ENCODE measurements at places on chromosomes 16 and 17.

DNA sequence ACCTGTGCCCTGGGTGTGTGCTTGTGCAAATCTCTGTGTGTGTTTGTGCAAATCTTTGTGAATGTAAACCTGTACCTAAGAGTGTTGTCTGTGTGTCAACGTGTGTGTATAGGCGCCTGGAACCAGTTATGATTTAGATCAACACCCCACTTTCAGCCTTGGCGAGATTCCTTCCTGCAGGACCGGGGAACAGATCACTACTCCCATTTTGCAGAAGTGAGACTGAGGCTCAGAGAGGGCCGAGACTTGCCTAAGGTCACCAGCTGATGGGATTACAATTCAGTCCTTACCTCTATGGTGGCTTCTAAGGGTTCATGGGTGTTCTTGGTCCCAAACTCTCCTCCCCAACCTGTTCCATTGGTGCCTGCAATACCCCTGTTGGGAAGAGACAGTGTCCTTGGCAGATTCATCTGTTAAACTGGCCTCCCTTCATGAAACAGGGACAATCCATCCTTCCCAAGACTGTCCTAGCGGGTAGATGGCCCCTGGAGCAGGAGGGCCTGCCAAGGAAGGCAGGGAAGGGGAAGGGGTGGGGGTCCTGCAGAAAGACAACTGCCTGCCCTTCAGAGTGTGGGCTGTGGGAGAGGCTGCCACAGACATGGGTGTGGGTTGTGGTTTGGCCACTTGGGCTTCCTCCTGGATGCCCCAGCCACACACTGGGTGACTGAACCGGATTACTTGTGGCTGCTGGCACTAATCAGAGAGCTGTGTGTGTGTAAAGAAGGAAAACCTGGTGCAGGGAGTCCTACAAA, 6.9 kb upstream of the MAPK7 start:
- DNase-seq: no peak

- no peak for DNase-seq
These were observed 39.0 kb downstream of the NLK start for GRCh38 chr17:28081467-28081866.

- DNase-seq: no peak
These were observed 15.6 kb downstream of the BEAN1 start for GRCh38 chr16:66442502-66443268.

DNA sequence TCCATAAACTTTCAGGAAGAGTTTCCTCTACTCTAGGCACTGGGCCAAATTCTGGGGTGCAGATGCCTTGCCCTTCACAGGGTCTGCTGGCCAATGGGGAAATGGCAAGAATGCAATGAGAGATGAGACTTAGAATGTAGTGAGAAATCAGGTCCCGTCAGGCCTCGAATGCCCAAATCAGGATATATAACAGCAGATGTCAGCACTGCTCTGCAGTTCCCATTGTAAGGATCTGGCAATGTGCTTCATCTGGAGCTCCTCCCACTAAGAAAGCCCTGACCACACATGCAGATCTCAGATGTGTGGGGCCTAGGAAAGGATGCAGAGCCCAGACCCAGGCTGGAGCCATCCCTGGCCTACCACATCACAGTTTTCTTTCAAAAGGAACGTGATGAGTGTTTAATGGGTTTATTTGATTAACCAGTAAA, 13.9 kb upstream of the LPCAT2 start:
- DNase-seq: peak; percentile 97

- peak; percentile 97 for DNase-seq
These were observed 805 bp upstream of the ORAI3 start for GRCh38 chr16:30947859-30948666.

DNA sequence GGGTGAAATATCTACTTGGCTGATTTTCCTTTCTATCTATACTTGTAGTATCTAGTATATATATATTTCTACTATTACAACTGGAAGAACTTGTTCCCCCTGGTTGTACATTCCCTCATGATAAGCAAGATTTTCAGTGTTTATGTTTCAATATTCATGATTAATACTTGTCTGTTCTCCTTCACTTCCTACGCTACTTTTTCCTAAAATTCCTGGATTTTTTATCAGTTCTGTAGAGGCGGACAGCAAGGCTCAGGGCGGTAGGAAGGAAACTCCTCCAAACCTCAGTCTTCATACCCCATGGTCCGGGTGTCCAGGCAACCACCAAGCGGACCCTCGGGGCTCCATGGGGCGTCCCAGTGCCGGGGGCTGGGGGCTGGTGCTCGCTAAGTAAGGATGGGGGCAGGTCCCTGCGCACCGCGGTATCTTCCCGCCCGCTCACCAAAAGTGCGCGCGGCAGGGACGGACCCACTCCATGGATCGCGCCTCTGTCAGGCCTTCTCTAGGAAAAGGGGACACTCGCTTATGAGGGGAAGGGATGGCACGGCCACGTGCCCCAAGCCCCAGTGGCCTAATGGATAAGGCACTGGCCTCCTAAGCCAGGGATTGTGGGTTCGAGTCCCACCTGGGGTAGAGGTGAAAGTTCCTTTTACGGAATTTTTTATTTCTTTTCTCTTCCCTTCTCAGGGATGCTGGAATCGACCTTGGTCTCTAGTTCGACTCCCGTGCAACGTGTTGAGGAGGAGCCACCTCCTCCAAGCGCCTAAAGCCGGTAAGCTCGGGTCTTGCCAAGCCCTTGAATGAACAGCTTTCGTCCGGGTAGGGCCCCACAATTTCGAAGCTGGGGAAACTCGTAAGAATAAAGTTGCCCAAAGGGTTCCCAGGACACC, 13.2 kb downstream of the ATP5PD start:
- peak; percentile 93 for DNase-seq

DNA sequence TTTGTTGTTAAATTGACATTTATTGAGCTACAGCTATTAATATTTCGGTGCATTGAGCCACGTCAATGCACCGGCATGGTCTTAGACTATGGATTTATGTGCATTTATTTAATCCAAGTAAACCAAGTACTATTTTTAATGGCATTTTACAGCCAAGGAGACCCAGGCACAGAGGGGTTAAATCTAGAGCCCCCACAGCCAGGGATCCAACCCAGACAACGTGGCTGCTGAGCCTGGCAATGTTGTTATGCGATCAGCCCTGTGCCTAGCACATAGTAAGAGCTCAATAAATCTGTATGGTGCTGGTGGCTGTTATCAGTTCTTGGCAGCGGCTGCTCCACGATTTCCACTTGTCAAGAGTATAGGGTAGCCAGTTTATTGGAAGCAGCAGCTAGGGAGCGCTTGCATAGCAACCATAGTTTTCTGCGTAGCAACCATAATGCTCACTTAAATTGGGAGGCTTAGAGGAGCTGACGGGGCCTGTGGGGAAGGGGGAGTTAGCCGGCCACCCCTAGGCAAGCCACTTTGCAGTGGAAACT, 541 bp upstream of the RBBP6 start:
- DNase-seq: no peak

- DNase-seq: peak; percentile 91
These were observed 19.5 kb downstream of the CD7 start for GRCh38 chr17:82297714-82298537.

DNA sequence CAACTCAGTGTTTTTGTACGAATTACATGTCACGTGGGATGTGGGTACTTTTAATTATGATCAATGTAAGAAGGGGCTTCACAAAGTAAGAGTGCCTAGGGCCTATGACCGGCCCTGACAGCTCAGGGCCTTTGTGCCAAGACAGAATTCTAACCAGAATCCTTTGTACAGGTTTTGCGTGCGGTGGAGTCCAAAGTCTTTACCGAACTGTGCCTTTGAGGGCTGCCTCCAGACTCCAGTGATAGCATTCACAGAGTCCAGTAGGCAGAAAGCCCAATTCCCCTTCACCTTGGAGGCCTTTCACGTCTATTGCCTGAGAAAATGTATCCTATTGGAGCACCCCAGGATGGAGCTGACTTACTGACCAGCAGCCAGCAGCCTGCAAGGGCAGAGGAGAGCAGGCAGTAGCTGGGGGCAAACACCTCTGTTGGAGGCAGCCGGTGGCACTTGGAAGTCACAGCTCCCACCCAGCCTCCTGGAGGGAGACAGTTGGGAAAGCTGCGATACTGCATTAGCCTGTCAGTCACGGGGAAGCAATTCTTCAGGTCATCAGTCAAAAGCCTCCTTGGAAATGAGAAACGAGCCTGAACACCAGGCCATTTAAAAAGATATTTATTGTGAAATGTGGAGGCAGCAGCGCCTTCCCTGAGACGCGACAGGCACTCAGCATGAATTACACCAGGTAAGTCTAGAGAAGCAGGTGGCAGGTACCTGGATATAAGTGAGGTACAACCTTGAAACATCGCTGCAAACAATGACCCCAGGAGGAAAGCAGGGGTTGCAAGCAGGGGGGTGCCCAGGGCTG, 98.1 kb upstream of the CDYL2 start:
- DNase-seq: no peak

GRCh38 chr16:55012793-55013192, 82.1 kb downstream of the IRX5 start:
- DNase-seq: no peak

DNA sequence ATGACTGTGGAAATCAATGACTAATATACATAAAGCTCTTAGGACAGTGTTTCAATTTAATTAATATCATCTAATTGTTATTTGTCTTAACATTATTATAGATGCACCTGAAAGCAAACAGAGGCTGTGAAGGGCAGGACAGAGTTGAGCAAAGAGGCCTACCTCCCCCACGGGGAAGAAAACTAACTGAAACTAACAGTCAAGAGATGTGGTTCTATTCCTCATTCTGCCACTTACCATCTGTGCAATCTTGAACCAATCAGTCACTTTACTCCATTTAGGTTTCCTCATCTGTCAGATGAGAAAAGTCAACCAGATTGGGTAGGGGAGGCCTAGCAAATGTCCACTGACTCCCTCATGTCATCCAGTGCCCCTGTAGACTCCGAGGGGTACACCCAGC, 59.1 kb downstream of the C17orf67 start:
- DNase-seq: no peak

DNA sequence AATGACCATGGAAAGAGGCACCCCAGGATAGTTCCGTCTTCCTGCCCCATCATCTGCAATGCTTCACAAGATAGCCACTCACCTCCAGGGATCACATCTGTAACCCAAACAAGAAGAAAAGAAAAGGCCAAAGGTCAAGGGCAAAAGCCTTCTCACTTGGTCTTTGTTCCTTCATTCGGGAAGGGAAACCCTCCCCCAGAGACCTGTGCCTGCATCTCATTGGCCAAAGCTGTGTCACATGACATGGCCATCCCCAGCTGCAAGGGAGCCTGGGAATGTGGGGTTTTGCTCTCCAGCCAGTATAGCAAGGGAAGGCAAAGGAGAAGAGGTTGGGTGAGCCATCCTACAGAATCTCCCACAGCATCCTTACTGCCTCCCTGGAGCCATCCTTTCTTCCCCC, 47.9 kb downstream of the NOL11 start:
- DNase-seq: no peak

DNA sequence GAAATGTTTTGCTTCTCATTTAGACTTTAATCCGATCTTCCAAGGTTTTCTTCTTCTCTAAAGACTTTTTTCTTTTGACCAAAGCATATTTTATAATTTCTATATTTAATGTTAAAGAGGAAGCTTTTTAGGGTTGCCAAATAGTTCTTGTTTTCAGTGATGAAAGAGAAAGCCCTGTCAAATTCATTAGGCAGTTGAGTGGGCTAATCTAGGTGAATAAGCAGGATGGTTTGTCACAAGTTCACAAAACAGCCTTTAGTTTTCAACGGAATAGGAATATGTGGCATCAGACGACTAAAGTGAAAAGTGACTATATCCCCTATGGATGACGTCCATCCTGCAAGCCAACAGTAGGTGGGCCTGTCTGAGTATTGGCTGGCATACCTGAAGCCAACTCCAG, 118.8 kb downstream of the NLK start:
- DNase-seq: no peak

GRCh38 chr16:27483624-27484023, 66.1 kb downstream of the GTF3C1 start:
- DNase-seq: no peak

DNA sequence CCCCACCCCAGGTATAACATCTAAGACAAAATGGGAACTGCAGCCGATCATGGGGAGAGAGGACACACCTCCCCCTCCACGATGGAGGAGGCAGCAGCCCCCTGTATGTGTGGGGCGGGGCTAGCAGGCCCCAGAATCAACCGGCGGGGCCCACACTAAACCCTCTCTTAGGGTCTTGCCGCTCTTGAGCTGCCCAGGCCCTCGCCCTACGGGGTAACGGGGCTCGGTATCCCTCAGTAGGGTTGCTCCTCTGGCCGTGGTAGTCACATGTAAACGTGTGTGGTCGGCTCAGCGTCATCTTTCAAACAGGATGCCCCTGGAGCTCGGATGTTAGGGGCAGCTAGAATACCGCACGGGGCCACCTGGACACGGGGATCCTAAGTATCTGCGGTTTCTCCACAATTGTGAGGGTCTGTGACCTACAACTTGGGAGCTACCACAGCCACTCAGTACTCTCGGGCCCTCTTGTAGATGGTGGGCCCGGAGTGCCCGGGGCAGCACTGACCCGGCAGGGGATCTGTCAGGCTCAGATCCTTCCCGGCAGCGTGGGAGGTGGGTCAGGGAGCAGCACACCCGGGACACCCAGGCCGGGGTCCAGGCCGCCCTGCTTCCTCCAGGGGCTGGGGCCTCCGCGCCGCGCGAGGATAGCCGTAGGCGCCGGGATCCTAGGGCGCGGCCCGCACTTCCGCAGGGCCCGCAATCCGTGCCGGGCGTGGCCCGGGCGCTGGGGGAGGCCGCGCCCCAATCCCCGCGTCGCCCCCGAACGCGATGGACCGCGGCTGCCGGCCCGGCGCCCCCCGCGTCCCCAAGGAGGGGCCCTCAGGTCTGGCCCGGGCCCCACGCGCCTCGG, 781 bp downstream of the ARHGDIA start:
- peak; percentile 49 for DNase-seq

- DNase-seq: no peak
These were observed 5.2 kb downstream of the HSD17B2 start for GRCh38 chr16:82040296-82040695.

- no peak for DNase-seq
These were observed 287.1 kb upstream of the DYNLRB2 start for GRCh38 chr16:80253741-80254140.

DNA sequence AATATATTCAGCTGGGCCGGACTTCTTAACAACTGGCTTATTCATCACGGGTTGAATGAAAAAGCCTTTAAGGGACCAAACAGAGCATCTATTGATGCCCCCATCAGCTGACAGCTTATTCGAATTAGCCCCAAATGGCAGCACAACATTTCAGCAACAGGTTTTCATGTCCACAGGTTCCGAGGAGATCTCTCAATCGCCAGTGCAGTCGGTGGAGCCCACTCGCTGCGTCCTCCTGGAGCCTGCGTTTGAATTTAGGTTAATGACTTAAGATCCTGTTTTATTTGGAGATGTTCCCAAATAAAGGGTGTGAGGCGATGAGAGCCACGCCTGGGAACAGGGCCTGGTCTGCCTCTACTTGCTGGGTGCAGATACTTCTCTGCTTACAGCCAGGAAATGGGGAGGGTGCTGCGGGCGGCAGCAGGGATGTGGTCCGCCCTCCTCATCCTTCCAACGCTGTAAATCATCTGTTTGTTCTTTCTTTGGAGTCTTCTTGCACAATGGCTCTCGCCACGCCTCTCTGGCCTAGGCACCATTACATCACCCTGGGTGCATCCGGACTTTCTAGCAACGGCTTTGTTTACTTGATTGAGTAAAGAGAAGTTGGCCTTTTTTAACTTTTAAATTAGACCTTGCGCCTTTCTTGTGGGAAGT, 22.6 kb downstream of the NDE1 start:
- peak; percentile 97 for DNase-seq

GRCh38 chr17:62933501-62934385, 32.3 kb upstream of the TANC2 start:
- DNase-seq: no peak
